ENCODE measurements at places on chromosomes 2 and 18.
A peak's percentile ranks its signal among the peaks of the same experiment; 100 is the strongest.

GRCh38 chr2:151289972-151290866, 751 bp upstream of the NMI start:
- no peak for DNase-seq

DNA sequence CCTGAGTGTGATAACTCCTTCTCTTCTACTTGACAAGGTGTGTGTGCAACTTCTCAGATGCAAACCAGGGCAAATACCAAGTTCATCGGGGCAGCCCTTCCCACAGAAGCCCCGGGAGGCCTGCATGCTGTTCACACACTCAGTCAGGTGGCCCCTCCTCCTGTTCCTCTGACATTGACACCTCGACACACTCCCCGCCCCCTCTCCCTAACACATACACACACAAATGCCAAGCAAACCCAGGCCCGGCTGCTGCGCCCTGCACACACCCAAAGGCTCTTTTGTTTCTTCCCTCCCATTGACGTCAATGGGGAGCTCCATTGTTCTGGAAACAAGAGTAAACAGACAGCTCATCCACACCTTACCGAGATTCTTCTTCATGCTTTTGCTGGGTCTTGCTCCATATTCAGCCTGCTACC, 1.7 kb upstream of the PER2 start:
- peak; percentile 67 for DNase-seq

- no peak for DNase-seq
These were observed 56.6 kb downstream of the UBE2E3 start for GRCh38 chr2:181036848-181037603.

DNA sequence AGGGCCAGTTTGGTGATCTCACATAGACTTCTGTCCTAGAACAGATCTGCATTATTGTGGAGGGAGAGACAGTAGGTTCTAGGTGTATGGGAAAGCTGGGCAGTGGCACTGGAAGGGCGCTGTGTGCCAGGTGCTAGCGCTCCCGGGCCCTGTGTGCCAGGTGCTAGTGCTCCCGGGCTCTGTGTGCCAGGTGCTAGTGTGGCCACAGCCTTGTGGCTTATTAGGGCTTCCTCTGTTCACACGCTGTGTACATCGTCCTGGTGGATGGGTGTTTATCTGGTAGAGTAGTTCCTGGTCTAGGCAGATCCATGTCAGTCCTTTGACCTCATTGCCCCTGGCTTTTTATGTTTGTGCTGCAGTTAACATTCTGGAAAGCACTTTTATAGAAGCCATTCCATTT, 263.4 kb downstream of the AGAP1 start:
- no peak for DNase-seq

DNA sequence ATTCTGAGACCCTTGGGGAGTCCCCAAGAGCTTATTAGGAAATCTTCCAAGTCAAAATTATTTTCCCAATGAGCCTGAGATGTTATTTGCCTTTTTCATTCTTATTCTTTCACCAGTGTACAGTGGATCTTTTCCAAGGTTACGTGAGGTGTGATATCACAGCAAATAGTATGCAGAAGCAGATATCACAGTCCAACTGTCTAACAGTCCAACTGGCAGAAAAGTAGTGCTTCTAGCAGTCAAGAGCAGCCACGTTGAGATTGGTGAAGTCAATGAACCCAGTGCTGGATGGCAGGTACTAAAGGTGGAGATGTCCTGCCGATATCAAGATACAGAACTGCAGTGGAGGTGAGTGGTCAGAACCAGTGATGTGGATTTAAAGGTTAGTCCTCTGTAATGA, 78.9 kb upstream of the ZNF397 start:
- DNase-seq = no peak

- DNase-seq = no peak
These were observed 22.4 kb downstream of the TMEM200C start for GRCh38 chr18:5872886-5873285.

DNA sequence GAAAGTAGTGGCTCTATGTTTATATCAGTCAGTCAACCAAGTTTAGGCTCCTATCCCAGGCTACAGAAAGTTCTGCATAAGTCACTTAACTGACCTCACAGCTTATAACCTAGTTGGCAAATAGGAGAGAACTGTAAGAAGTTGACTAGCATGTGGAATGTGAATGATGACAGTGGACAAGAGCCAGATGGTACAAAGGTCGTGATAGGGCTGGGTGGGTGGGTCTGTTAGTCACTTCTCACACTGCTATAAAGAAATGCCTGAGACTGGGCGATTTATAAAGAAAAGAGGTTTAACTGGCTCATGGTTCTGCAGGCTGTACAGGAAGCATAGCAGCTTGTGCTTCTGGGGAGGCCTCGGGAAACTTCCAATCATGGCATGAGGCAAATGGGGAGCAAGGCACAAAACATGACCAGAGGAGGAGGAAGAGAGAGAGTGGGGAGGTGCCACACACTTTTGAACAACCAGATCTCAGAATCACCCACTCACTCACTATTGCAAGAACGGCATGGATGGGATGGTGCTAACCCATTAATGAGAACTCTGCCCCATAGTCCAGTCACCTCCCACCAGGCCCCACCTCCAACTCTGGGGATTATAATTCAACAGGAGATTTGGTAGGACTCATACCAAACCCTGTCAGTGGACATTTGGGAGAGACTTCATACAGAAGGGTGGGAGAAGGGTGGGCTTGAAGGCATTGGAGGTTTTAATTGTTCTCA, 68.8 kb downstream of the LTBP1 start:
- DNase-seq = no peak

GRCh38 chr18:34158881-34159690, 65.6 kb downstream of the NOL4 start:
- DNase-seq = peak; percentile 93

GRCh38 chr18:80196528-80197320, 50.6 kb downstream of the PARD6G start:
- DNase-seq = no peak

DNA sequence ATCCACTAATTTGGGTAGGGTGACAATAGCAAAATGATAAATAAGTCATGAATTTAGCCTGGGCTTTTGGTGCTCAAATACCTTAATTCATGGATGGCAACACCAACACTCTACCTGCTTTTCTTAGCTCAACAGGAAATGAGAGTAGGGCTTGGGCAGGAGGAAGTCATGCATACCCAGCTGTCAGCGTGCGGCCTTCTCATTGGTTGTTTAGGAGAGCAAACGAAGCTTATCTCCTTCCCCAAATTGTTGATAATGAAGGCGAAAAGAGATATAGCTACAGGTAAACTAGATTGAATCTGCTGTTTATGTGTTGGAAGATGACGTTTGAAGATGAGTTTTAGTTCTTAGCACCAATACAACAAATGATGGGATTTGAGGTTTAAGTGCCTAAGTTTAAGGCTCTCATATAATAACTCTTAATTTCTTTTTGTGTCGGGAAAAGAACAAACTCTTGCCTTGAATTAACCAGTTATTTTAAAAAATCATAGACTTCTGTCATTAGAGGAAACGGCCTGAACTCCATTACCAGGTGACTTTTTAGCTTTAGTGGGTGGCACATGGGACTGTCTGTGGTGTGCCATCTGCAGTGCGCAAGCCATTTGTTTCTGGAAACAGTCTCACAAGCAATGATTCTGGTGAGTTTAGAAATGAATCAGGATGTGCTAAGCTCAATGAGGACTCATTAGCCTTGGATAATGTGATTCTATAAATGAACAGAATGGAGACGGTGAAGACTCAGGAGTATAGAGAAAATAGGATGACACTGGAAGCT, 19.8 kb downstream of the MAP4K4 start:
- no peak for DNase-seq

DNA sequence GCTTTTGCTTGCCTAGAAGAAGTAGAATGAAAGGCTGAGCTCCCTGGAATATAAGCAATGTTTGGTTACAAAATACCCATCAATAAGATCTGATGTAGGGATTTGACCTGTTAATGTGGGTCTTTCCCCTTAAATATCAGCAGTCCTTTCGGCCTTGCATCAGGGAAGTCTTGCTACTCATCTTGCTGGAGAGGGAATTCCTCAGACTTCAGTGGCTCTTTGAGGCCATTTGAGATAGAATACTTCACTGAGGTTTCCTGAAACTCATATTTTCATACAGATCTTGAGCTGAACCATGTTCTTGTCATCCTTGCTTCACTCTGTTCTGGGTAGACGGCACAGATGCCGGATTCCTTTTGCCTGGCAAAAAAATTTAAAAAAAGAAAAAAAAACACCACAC, 3.9 kb downstream of the TWIST2 start:
- no peak for DNase-seq

DNA sequence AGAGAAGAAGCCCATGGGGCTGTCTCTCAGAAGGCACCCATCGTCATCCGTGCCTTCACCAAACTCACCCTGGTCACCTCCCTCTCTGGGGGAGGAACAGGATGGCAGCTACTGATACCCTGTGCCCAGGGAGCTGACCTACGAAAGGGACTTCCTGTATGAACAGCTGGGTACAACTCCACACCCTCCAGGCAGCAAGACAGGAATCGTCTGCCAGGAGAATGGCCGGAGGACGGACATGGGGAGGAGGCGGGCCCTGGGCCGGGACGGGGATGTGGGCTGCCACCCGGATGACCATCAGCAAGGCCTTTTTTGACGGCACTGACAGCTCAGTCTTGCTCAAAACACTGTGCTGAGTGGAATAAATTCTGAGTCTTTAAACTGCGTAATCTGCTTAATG, 243.6 kb downstream of the HDAC4 start:
- no peak for DNase-seq

GRCh38 chr2:218897394-218898108, 16.9 kb downstream of the WNT10A start:
- DNase-seq = no peak

DNA sequence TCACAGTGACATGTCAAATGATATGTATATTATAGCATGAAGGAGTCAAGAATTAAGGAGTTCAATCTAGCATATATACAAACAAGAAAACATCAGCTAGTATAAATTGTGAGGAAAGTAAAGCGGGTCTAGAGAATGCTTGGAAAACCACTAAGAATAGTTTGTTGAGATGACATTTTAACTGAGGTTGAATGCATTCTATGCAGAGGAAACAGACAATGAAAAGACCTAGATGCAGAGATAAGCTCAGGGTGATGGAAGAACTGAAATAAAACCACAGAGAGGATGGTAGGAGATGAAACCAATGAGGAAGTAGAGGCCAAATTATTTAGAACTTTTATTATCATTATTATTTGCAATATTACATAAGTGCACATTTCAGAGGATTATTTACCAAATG, 803.6 kb upstream of the FANCL start:
- DNase-seq = no peak

GRCh38 chr2:218895759-218896500, 15.3 kb downstream of the WNT10A start:
- no peak for DNase-seq

- no peak for DNase-seq
These were observed 1040.3 kb downstream of the TSN start for GRCh38 chr2:122795763-122796162.

GRCh38 chr2:42569116-42569711, 782 bp downstream of the MTA3 start:
- peak; percentile 24 for DNase-seq

DNA sequence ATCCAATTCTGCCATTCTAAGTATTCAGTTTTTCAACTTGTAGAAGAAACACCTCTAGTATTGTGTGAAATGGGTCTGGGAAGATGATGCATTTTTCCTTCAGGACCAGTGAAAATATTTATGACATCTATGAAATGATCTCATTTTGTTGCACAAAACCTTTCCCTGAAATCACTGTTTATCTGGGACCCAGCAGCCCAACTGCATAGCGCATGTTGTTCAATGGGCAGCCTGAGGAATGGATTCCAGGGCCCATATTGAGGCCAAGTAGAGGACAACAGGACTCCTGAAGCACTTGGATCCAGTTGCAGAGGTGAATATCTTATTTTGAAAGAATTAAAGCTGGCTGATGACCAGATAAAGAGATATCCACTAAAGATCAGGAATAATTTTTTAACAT, 7.3 kb downstream of the RBMS1 start:
- no peak for DNase-seq

- peak; percentile 41 for DNase-seq
These were observed 49.3 kb upstream of the DNAJC10 start for GRCh38 chr2:182666674-182667314.

DNA sequence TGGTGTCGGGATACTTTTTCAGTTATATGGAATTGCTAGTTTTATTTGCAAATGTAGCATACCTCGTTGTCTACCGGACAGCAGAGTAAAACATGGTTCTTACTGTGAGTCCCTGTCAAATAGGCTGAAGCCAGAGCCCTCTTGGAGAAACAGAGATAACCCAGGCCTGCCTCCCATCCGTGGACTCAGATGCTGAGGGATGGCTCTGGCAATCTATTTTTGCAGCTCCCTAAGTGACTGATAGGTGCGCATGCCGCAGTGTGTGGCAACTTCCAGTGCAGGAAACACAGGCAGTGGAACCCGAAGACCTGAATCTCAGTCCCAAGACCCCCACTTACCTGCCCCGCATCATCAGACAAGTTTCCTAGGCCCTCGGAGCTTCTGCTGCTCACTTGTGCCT, 33.6 kb downstream of the STEAP3 start:
- no peak for DNase-seq

DNA sequence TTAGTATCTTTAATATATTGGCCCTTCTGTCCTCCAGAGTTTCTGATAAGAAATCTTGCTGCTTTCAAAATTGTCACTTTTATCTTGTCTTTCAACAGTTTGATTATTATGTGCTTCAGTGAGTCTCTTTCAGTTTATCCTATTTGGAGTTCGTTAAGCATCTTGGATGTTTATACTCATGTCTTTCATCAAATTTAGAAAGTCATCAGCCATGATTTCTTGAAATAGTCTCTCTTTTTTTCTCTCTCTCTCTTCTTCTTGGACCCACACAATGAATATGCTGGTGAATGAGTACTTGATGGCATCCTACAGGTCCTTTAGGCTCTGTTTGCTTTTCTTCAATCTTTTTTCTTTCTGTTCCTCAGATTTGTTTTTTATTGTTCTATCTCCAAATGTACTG, 26.9 kb upstream of the KIF5C start:
- no peak for DNase-seq

GRCh38 chr2:33034784-33035183, 88.0 kb downstream of the LTBP1 start:
- DNase-seq = peak; percentile 71

DNA sequence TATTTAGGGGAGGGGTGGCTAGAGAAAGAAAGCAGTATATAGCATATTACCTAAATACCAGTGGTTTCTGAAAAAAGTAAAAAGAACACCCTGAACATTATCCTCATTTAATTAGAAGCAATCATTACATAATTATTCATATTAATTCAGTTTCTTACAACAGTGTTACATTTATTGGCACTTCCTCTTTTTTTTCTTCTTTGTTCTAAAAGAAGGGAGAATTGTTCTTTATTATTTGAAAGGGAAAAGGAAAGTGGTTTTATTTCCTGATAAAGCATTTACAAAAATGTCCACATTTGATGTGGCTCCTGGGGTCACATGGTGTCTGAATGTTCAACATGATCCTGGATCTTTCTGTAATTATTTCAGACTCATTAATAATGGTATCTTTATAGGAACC, 254.9 kb upstream of the ZEB2 start:
- no peak for DNase-seq

GRCh38 chr2:16974688-16975087, 309.1 kb upstream of the CYRIA start:
- DNase-seq = no peak

GRCh38 chr2:41955316-41956043, 92.3 kb upstream of the PKDCC start:
- DNase-seq = no peak

GRCh38 chr2:201965550-201965949, 68.1 kb upstream of the FZD7 start:
- DNase-seq = no peak
